ENCODE measurements at places on chromosomes 1 and 21. TPM values are rescaled to one million over a fixed set of nuclear protein-coding genes. Genes with fewer than 3 reads are reported as not detected.

The OR2L5 gene
- not detected for total RNA-seq

The S100A2 gene
- 5.3 TPM for total RNA-seq

The FLG2 gene
- not detected for total RNA-seq

The CELA2A gene
- not detected for total RNA-seq

The VHLL gene
- not detected for total RNA-seq

The KCNN3 gene
- 0.14 TPM for total RNA-seq

The IKBKE gene
- total RNA-seq, result 19.4 TPM

The S100A7 gene
- total RNA-seq, result not detected

The MRPL55 gene
- 52.7 TPM for total RNA-seq

The KIF21B gene
- 56.6 TPM for total RNA-seq

The NR0B2 gene
- not detected for total RNA-seq

The RGS1 gene
- total RNA-seq, result 23.5 TPM

The DEGS1 gene
- 28.4 TPM for total RNA-seq

The PPM1J gene
- total RNA-seq, result 0.69 TPM

The RXRG gene
- not detected for total RNA-seq

The IFI44L gene
- total RNA-seq, result 38.3 TPM

The SNX7 gene
- total RNA-seq, result 0.43 TPM

The SGIP1 gene
- not detected for total RNA-seq

The TNFRSF18 gene
- total RNA-seq, result 387 TPM

The ZNF593OS gene
- total RNA-seq, result not detected

The CFHR4 gene
- not detected for total RNA-seq

The APH1A gene
- total RNA-seq, result 96.6 TPM

The CHI3L1 gene
- not detected for total RNA-seq

The OR2L2 gene
- 0.07 TPM for total RNA-seq

The TSSK3 gene
- total RNA-seq, result 0.90 TPM

The PLD5 gene
- total RNA-seq, result not detected

The LMNA gene
- total RNA-seq, result 210 TPM

The NID1 gene
- 0.05 TPM for total RNA-seq

The FMO5 gene
- total RNA-seq, result 0.27 TPM

The RIMS3 gene
- 3.7 TPM for total RNA-seq

The KRTAP12-2 gene
- not detected for total RNA-seq

The FMO2 gene
- not detected for total RNA-seq

The PLA2G2C gene
- total RNA-seq, result 0.43 TPM

The IRF6 gene
- 0.31 TPM for total RNA-seq

The OLFML2B gene
- total RNA-seq, result not detected

The MEGF6 gene
- 6.8 TPM for total RNA-seq

The SAMD13 gene
- 0.48 TPM for total RNA-seq

The LCE1B gene
- total RNA-seq, result not detected

The S100A7A gene
- total RNA-seq, result not detected

The EVA1C gene
- total RNA-seq, result 9.6 TPM

The PCSK9 gene
- not detected for total RNA-seq

The RHCE gene
- 0.45 TPM for total RNA-seq

The PLPP3 gene
- not detected for total RNA-seq

The RSPH1 gene
- 0.53 TPM for total RNA-seq

The SIM2 gene
- total RNA-seq, result 1.8 TPM

The CD101 gene
- total RNA-seq, result 0.14 TPM

The PARP1 gene
- 308 TPM for total RNA-seq

The OR2T2 gene
- total RNA-seq, result not detected

The C8A gene
- not detected for total RNA-seq

The C1orf185 gene
- not detected for total RNA-seq

The PEAR1 gene
- not detected for total RNA-seq

The OR2L8 gene
- not detected for total RNA-seq

Data from activated CD4-positive, alpha-beta memory T cell treated with anti-CD3 and anti-CD28 coated beads for 36 hours (primary cell).